ENCODE measurements at places on chromosomes 3 and 15.

DNA sequence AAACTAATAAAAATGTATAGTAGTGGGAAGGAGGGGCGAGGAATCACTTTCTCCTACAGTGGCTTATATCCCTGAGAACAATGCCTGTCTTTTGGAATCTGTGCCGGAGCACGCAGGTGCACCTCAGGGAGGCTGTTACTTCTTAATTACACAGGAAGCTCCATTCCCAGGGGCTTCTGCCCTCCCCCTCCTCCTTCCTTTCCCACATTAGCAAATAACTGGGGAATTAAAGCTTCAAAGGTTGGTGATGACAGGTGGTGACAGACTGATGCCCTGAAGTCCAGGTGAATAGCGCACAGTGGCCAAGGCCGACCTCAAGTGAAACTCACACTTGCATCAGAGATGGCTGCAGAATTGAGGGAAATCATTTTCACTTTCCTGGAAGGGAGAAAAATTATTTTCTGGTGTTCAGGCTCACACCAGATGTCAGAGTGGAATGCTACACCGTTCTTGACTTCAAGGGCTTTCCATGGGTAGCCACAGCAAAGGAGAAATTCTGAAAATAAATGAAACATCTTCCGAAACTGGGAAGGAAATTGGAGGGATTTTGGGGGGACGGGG is 3.7 kb downstream of the GRAMD2A start:
- DNase-seq, result no peak

- DNase-seq, result no peak
Observed at GRCh38 chr3:177041021-177041729, 156.1 kb downstream of the TBL1XR1 start.

DNA sequence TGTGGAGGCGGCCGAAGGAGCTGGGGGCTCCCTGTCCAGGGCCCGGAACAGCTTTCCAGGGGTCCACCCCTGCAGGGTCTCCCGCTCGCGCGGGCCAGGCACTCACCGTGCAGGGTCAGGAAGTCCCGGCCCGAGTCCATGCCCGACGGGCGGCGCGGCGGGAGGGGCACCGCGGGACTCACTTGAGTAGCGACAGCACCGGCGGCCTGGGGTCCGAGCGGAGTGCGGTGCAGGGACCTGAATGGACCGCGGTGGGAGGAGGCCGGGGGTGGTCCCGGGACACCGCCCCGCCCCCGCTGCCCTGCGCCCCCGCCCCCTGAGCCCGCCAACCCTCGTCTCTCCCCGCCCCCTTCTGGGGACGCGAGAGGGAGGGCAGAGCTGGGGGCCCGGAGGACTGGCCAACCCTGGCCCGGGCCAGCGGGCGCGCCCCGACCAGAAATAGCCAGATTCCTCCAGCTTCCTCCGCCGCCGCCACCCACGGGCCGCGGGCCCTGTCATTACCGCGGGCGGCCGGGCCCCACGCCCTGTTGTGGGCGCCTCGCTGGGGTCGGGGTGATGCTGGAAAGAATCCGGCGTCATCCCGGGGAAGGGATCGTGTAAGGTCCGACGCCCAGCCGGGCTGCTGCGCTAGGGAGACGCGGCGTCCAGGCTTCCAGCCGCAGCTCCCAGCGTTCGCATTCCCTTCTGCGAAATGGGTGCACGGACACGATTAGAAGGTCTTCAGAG is at the start of gene PLCD1:
Gene PLCD1 (minus strand): TSS at position 243 of the 726 bp plus-strand sequence. CDS start 103 bp downstream, at position 140.
- DNase-seq, result peak; percentile 45

DNA sequence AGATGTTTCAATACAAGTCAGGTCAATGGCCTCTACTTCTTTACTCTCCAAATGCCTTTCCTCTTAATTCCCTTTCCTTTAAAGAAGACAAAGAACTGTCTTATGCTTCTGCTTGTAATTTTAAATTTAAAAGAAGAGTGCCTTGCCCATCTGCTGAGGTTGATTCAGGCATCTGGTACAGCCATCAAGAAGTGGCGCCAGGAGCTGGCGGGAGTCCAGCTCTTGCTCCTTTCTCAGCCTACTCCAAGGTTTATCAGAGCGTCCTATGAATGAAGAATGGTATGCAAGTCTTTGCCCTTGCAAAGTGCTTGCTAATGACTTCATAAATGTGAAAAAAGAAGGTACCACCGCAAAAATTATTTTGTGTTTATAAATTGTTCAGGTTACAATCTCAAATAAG is 294.6 kb upstream of the TGFBR2 start:
- no peak for DNase-seq

DNA sequence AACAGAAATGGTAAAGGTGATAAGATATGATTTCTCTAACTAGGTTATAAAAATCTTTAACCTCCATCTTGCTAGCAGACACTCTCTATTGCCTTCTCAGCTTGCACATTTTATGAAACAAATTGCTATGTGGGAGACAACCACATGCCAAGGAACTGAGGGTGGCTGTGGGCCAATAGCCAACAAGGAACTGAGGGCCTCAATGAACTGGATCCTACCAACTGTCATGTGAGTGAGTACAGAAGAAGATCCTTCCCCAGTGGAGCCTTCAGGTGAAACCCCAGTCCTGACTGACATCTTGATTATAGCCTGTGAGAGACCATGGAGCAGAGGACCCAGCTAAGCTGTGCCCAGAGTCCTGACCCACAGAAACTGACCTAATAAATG is 129.2 kb upstream of the LRIG1 start:
- no peak for DNase-seq

- DNase-seq, result no peak
Observed at GRCh38 chr3:175274474-175275218, 415.5 kb downstream of the NAALADL2 start.

GRCh38 chr3:74897006-74897405 is 282.5 kb upstream of the CNTN3 start:
- DNase-seq, result no peak

DNA sequence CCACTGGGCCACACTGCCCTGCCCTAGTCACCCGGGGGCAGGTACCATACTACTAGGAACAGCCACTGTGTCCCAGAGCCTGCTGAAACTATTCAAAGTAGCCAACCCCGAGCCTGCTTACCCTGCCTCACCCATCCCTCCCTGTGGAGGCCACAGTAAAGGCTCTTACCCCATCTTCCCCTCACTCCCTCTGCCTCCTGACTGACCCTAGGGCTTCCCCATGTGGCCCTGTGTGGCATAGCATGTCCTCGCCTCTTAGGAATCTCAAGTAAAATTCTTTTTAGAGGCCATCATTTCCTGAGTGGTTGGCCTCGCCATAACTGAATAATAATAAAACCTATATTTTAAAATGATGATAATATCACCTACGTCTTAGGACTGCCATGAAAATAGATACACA is 112.2 kb upstream of the SLC6A11 start:
- DNase-seq, result peak; percentile 12

DNA sequence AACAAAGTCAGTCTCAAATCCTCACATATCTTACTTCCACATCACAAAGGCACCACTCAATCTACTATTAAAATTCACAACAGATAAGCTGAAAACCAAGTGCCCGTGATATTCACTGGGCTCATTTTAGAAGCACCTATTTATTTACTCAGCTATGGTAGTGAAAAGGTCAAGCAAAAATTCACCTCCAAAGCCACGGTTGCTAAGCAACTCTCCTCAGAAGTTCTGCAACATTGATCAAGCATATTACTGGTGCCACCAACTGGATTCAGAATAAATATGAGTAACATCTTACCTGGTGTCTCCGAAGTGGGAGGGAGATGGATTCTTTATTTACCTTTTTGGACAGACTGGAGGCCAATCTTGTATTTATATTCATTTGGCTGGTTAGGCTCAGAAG is 714.8 kb downstream of the FHIT start:
- no peak for DNase-seq

- peak; percentile 76 for DNase-seq
Observed at GRCh38 chr15:51861557-51862359, 32.3 kb downstream of the TMOD3 start.

GRCh38 chr3:183400352-183400751 is 28.1 kb downstream of the MCF2L2 start:
- no peak for DNase-seq

GRCh38 chr15:51982013-51982769 is 10.6 kb upstream of the LEO1 start:
- peak; percentile 76 for DNase-seq

- no peak for DNase-seq
Observed at GRCh38 chr15:100790786-100791265, 88.8 kb upstream of the ALDH1A3 start.

DNA sequence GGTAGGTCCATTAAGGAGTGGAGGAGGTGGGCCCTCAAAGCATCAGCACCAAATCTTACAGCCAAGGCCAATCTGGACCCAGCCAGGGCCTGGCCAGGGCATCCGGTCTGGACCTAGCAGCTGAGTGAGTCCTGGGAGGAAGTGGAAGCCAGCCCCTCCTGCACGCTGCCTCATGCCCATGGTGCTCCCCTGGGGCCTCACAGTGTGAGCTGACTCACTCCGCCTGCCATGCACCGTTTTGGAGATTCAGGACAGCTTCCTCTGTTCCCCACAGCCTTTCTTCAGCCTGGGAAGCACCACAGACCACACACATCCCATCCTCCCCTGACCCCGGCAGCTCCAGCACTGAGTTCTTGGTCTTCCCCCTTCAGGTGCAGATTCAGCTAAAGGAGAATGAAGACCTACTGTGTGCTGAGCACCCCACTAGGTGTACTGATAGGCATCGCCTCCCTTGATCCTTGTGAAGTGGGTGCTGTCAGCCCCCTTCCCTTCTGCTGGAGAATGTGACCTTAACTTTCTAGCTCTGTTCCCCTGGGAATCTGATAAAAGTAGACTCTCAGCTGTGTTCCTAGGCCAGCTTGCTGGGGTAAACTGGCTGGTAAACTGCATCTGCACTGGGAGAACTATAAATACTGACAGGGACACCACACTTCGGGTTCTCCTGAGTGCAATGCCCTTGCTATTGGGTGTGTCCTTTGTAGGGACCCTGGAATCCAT is 36.8 kb upstream of the SEC13 start:
- no peak for DNase-seq

GRCh38 chr3:189567322-189567721 is 63.9 kb upstream of the TP63 start:
- no peak for DNase-seq

GRCh38 chr3:82293867-82294266 is 532.4 kb upstream of the GBE1 start:
- no peak for DNase-seq

DNA sequence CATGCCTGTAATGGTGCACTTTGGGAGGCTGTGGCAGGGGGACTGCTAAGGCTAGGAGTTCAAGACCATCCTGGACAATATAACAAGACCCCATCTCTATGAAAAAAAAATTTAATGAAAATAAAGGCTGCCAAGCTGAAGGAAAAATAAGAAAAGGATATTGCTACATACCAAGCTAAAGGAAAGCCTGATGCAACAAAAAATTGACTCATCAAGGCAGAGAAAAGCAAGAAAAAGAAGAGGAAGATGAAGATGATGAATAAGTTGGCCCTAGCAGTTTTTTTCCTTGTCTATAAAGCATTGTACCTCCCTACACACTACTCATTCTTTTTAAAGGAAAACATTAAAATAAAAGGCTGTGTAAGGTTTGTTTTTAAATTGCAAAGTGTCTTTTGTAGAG is 441.9 kb upstream of the MDFIC2 start:
- no peak for DNase-seq

GRCh38 chr3:194130807-194131589 is 5.0 kb upstream of the HES1 start:
- DNase-seq, result peak; percentile 24

DNA sequence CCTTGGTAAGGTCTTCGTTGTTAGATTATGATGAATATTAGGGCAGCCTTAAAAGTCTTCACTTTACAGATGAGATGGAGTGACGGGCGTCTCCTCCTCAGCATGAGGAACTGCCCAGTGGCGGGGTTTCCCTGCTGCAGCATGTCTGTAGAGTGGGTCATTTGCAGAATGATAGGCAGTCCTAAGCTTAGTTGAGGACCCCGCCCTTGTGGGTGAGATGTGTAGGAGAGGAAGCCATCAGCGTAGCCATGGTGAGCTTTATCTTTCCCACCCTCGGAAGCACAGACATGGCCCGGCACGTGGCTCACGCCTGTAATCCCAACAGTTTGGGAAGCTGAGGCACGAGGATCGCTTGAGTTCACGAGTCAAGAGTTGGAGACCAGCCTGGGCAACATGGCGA is 877 bp downstream of the NIT2 start:
- DNase-seq, result peak; percentile 37

DNA sequence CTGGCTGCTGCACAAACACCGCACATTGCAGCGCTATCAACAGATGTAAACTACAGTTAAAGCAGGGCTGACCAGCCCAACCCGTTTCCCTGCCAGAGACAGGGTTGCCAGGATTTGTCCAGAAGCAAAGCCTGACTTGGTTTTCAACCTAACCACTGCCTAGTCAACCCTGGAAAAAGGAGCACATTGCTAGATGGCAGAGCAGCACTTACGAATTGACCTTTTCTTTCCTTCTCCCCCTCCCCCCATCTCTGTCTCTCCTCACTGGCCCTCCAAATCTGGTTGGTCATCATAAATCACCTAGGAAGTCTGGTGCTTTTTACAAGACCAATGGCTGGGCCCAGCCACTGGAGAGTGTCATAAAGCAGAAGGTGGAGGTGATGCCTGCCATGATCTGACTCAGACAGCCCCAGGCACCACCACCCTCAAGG is 51.3 kb downstream of the ABCC5 start:
- DNase-seq, result no peak

DNA sequence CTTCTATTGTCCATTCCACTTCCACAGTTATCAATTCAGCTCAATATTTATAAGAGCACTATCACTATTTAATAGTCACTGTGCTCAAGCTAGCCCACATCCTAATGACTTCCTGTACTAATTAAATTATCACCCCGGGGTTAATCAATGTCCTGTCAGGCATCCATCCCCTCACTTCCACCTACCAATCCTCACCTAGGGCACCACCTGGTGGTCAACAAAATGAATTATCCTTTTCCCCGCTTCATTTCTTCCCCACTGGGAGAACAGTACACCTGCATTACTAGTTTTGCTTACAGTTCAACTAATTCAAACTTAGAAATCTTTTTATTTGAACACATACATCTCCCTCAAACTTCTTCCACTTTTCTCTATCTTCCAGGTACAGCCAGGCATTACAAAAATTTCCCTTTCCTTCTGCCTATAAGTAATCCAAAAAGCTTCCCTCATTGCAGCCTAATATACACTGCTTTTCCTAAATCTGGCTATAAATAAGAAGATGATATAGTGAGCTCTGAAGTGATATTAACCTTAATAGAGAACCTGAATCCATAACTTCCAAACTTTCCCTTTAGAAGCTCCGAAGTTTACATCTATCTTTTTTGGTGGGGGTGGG is 68.5 kb downstream of the TMCC1 start:
- DNase-seq, result peak; percentile 52

DNA sequence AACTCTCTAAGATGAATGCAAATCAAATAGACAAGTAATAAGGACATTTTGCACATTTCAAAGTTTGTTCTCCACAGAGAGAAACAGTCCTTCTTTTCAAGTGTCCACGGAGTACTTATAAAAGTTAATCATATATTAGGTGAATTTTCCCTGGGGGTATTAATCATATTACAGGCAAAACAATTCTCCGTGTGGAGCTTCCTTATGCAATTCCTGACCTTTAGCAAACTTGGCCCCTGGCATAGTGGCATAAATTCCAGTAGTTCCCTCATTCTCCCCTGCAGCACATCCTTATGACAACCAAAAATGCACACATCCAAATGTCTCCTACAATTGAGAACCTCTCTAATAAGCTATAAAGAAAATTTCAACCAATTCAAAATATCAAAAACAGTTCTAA is 34.4 kb downstream of the FSIP1 start:
- no peak for DNase-seq

Data from activated CD8-positive, alpha-beta T cell treated with anti-CD3 and anti-CD28 coated beads for 36 hours (primary cell).